ENCODE measurements at places on chromosomes 6 and 20.

GRCh38 chr20:57040924-57041323, 225.5 kb downstream of the BMP7 start:
- peak; percentile 73 for DNase-seq

DNA sequence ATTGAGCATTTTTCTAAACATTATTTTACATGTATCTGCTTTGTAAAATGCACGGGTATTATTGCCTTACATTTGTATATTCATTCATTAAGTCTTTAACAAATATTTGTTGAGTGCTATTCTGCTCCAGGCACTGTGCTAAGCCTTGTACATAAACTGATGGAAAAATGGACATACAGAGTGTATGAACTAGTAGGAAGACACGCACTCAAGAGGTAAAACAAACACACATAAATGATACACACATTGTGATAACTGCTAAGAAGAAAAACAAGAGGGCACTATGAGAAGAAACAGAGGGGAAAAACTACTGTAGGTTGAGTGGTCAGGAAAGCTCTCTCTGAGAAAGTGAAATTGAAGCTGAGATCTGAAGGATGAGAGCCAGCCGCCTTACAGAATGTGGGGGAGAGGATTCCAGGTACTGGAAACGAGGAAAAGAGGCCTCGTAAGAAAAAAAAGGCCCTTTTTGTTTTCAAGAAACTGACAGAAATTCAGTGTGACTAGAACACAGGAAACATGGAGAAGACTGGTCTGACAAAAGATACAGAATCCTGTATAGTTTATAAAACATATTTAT, 117.5 kb downstream of the EYA4 start:
- DNase-seq: no peak

GRCh38 chr20:16064989-16065707, 508.1 kb downstream of the KIF16B start:
- peak; percentile 32 for DNase-seq

- DNase-seq: no peak
Observed at GRCh38 chr20:47825011-47825762, 39.9 kb upstream of the SULF2 start.

GRCh38 chr6:63793465-63794137, 158.0 kb downstream of the PHF3 start:
- DNase-seq: no peak

- DNase-seq: peak; percentile 86
Observed at GRCh38 chr20:16573001-16573965, at the start of gene KIF16B. Gene KIF16B, minus strand, starts transcription at chr20:16573448. Its CDS starts 173 bp downstream, at chr20:16573275.

- DNase-seq: no peak
Observed at GRCh38 chr6:79149884-79150283, 71.8 kb upstream of the PHIP start.

- no peak for DNase-seq
Observed at GRCh38 chr6:124983383-124984083, 21.3 kb downstream of the RNF217 start.

GRCh38 chr6:53014744-53015143, 19.7 kb upstream of the GSTA4 start:
- DNase-seq: no peak

DNA sequence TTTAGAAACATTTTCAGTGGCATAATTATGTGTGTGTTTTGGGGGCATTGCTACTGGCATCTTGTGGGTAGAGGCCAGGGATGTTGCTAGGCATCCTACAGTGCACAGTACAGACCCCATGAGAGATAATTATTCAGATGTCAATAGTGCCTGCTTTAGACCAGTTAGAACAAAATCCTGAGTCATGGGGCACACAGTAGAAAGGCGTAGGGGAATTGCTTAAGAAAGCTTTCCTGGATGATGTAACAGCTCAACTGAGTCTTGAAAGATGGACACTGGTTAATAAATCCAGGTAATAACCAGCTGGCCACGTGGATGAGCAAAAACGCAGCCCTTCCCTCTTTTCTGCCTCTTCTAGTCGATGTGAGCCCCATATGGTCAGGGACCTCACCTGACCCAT, 51.1 kb downstream of the KCNB1 start:
- DNase-seq: no peak

GRCh38 chr6:56772737-56773184, 130.1 kb upstream of the DST start:
- DNase-seq: peak; percentile 86

DNA sequence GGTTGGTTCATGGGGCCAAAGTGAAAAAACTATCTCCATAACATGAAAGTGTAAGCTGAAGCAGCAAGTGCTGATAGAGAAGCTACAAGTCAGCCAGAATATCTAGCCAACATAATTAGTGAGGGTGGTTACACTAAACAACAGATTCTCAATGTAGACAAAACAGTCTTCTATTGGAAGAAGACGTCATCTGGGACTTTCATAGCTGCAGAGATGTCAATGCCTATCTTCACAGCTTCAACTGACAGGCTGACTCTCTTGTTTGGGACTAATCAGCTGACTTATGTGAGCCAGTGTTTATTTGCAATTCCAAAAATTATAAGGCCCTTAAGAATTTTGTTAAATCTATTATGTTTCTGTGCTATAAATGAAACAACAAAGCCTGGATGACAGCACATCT, 63.2 kb downstream of the GMDS start:
- no peak for DNase-seq

DNA sequence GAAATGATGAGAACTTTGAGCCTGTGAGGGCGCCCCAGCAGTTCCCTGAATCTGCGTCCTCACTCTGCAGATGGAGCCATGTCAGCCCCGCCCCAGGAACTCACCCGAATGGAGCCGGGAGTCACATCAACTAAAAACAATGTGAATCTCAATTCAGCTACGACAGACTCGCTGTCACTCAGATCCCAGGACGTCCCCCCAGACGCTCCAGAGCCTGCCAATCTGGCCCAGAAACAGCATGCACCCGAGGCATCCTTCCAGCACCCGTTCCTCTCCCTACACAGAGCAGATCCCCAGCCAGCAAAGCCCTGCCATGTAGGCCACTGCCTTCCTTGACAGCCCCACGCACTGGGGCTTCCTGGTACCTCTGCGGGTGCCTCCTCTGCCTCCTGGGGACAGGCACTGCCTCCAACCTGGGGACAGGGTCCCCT, 248.0 kb downstream of the TTLL2 start:
- DNase-seq: no peak

GRCh38 chr20:51945177-51945576, 142.9 kb upstream of the SALL4 start:
- no peak for DNase-seq

DNA sequence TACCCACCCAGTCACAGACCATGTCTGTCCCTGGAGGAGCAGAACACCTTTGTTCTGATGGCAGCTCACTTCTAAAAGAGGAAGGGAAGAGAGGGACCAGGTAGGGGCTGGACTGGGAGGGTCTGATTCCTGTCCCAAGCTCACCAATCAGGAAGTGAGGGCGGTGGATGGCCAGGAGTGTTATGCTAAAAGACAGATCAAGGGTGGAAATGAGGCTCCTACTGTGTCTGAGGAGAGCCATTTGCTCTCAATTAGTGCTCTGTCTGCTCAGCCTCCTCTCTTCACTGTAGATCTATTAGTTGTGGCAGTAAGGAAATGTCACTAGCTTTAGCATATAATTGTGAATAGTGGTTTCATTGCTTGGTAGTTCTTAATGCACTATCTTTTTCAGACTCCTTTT, 72.5 kb downstream of the ARMC2 start:
- DNase-seq: no peak

DNA sequence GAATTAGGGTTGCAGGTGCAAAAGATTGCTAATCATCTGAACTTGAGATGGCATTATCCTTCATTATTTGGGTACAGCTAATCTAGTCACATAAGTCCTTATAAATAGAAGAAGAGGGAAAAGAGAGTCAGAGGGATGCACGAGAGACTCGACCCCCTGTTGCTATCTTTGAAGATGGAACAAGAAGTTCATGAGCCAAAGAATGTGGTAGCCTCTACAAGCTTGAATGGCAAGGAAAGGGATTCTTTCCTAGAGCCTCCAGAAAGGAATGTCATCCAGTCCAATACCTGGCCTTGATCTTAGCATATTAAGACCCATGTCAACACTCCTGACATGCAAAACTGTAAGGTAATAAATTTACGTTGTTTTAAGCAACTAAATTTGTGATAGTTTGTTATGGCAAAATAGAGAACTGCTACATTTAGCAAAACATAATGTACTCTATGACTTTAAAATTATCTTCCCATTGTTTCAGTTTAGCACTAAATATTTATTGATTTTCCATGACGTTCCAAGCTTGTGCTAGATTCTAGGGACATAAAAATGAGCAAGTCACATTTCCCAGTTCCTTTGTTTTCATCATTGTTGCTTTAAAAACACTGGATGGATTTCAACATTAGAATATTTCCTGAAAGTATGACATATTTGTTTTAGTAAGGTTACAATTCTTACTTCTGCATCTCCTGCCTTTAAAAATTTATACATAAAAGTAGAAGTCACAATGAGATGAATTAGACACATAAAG, 12.7 kb downstream of the MANEA start:
- DNase-seq: no peak

DNA sequence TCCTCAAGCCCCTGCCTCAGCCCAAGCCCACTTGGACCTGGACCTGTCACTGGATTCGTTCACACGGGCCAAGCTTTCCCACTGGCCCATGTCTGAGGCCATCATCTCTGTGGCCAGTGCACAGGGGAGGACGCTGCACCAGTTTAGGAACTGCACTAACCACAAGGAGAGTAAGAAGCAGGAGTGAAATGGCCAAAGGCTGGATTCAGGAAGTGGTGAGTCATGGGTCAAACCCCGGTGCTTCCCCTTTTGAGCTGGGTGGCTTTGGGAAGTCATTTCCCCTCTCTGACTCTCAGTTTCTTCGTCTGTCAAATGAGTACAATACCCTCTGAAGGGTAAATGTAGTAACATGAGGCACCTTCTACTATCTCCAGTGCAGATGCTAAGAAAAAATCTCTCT, 87.9 kb downstream of the CD40 start:
- DNase-seq: no peak

DNA sequence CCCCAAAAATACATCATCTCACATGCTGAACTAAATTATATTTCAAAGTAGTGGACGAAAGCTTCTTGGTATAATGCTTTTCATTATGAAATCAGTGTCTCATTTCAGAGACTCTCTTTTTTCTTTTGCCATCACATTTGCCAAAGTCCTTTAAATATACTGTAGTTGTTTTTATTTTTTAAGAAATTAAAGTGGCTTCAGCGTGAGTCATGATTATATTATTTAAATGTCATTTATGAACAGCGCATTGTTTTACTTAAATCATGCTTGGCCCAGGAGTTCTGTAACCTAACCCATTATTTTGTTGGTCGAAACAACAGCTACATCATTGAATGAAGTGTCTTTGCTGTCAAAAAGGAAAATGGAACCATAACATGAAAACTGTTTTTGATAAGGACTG, 100.9 kb downstream of the CD109 start:
- DNase-seq: no peak

DNA sequence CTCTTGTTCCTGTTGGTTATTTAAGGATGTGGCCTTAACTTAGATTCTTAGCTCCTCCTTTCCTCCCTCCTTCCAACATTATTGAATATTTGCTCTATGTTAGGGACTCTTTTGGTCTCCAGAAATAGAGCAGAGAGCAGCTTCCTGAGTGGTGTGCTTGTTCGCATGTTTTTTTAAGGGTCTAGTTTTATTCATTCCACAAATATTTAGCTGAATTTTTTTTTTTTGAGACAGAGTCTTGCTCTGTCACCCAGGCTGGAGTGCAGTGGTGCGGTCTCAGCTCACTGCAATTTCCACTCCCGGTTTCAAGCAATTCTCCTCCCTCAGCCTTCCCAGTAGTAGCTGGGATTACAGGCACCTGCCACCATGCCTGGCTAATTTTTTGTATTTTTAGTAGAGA, 169.2 kb downstream of the ZFAND3 start:
- DNase-seq: peak; percentile 54

GRCh38 chr20:1946762-1947534, 46.9 kb downstream of the PDYN start:
- DNase-seq: no peak

DNA sequence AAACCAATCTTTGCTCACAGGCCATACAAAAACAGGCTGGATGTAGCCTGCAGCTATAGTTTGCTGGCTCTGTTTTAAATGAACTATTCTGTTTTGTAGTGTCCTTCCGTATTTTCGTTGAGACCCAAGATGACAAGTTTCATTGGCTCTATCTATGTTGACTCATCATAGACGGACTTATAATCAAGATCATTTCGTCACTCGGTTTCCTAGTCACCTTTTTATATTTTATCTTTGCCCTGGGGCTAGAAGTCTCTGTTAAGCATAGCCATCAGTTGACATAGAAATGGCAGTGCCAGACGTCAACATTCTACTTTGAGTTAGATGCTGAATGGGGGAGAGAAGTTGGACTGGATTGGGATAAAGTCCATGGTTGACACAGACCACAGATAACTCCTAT, 4.8 kb downstream of the PLEKHG1 start:
- DNase-seq: no peak

DNA sequence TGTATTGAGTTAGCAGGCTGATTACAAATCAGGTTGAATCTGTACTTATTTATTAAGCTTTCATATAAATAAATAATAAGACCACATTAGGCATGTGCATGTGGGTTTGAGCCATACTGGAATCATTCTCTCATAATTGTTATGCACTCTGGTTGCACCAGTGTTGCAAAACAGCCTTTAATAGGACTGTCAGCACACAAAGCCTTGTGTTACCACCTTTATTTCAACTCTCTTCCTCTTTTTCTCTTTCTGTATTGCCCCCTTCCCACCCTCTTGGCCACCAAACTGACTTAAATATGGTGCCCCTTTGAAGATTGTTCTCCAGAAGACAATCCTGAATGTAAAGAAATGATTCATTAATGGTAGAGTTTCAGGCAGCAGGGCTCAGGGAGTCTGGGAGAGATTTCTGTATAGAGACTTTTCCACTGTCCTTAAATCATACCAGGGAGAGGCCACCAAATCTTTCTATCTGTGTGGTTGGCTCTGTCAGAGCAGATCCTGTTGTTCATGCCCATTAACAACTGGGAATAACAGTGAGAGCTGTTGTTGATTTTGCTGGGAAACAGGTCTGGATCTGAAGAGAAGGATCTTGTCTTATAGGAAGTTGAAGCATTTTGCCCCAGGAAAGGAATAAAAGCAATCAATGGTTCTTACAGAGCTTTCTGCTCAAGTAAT, 131.6 kb upstream of the SOX4 start:
- no peak for DNase-seq

DNA sequence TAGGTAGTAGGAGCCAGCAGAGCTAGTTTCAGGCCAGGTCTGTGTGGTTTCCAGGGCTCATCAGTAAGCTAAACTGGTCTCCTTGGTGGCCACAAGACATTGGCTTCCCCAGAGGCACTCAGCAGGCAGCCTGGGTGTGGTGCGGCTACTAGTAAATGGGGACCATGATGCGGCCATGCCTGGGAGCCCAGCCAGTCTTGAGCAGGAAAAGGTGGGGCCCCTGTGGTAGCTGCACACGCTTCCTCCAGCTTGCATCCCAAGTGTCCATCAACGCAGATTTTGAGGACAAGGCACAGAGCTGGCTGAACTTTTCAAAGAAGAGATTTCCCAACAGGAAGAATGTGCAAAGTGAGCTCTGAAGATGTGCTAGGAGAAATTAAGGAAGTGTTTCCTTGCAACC, 107.4 kb upstream of the NAA20 start:
- no peak for DNase-seq

- no peak for DNase-seq
Observed at GRCh38 chr6:678520-678919, 14.4 kb downstream of the EXOC2 start.
